ENCODE measurements at places on chromosomes 1 and 21. TPM values are rescaled to one million over a fixed set of nuclear protein-coding genes. Genes with fewer than 3 reads are reported as not detected.

Gene MAP3K6
- total RNA-seq = 5.0 TPM

Gene FNBP1L
- total RNA-seq = 0.65 TPM

Gene RAB3B
- 0.17 TPM for total RNA-seq

Gene PPM1J
- 0.88 TPM for total RNA-seq

Gene AMPD1
- total RNA-seq = not detected

Gene FAM72B
- total RNA-seq = 22.6 TPM

Gene APCS
- not detected for total RNA-seq

Gene GPR3
- total RNA-seq = 4.1 TPM

Gene CYB561D1
- 7.1 TPM for total RNA-seq

Gene ADGRL4
- not detected for total RNA-seq

Gene EPHB2
- 0.08 TPM for total RNA-seq

Gene OR2L3
- not detected for total RNA-seq

Gene CCDC190
- not detected for total RNA-seq

Gene CHIT1
- total RNA-seq = not detected

Gene RBM15
- 53.6 TPM for total RNA-seq

Gene PLD5
- not detected for total RNA-seq

Gene NHLH1
- 0.46 TPM for total RNA-seq

Gene KIF2C
- total RNA-seq = 49.1 TPM

Data from activated CD8-positive, alpha-beta memory T cell treated with anti-CD3 and anti-CD28 coated beads for 36 hours (primary cell).